SHP77 treated with DMSO at 0.1 percent for 48 hours (cell line): ENCODE measurements at places on chromosomes 4 and X.

DNA sequence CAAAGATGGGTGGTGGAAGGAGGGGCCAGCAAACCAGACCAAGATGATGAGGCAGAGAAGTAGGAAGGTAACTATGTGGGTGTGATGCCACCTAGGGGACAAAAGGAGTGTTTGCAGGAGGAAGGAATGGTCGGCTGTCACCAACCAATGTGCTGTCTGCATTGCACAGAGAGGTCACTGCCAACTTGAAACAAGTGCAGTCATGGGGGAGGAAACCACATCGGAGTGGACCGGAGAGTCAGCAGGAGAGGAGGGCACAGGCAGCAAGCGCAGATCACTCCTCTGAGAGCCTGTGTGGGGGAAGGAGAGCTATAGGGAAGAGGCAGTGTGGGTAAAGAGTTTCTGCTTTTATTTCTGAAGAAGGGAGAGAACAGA lies 38.5 kb upstream of the FGFBP2 start:
- DNase-seq = peak; percentile 2

GRCh38 chrX:13288671-13289070 lies 31.2 kb downstream of the ATXN3L start:
- no peak for DNase-seq

- no peak for DNase-seq
These were observed 1.4 kb downstream of the PRKG2 start for GRCh38 chr4:81213671-81214070.

GRCh38 chr4:59571805-59572430 lies 1628.2 kb upstream of the ADGRL3 start:
- peak; percentile 94 for DNase-seq

DNA sequence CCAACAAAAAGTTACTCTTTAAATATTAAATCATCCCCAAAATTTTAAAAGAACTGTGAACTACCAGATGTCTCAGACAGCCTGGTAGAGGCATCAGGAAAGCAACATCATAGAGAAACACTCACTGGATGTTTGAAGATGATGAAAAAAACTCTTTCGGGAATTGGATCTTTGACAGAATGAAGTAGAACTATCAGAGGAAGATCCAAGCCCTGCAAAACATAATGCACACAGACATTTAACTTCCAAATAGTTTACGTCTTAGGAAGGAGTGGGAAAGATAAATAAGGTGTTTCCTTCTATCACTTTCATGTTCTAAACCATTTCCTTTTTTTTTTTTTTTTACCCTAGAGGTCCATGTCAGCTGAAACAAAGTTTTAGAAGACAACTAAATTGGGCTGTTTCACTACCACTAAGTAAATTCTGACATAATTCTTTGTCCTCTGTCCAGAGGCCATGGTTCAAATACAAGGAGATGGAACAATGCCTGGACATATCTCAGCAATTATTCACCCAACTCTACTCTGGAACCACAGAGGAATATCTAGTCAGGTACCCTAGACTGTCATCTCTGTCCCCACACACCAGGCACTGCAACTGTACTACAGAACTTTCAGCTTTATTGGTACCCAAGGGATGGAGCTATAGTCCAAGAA lies 217.7 kb upstream of the INTU start:
- DNase-seq = no peak

GRCh38 chr4:183035726-183036415 lies 63.2 kb upstream of the WWC2 start:
- no peak for DNase-seq

DNA sequence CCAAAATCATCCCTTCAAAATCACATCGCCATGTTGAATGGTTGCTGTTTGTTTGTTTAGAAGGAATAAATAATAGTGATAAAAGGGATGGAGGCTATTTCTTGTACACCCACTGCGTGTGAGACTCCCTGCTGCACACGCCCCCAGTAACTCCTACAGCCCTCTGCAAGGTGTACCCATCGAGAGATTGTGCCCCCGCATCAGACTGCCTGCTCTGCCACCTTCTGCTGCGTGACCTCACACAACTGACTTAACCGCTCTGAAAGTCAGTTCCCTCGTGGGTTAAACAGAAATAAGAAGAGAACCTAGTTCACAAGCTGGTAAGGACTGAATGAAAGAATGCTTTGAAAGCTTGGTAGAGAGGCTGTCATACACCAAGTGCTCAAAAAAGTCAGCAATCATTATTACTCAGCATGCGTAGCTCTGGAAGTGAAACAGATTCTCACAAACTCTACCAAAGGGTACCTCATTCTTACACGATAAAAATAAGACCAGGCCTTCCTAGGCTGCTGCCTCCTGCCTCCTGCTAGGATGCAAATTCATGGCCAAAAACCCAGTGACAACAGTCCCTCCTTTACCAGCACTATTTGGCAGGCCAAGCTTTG lies 147.1 kb downstream of the CPEB2 start:
- DNase-seq = no peak

DNA sequence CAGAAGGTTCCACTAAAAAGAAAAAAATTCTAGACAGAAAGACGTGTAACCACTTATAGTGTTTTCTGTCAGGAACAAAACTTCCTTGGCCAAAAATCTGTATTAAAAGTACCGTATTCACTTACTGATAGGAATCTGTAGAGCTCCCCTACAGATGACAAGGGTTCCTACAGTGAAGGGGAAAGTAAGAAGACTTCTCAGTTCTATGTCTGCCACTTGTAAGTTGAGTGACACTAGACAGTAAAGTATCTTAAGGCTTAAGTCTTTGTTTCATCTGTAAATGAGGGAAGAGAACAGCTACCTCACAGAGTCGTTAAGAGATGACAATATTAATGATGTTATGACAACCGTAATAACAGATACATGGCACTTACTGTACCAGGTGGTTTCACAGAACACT lies 3.3 kb downstream of the COQ2 start:
- DNase-seq = no peak
